ENCODE measurements at places on chromosomes 11 and 22.

DNA sequence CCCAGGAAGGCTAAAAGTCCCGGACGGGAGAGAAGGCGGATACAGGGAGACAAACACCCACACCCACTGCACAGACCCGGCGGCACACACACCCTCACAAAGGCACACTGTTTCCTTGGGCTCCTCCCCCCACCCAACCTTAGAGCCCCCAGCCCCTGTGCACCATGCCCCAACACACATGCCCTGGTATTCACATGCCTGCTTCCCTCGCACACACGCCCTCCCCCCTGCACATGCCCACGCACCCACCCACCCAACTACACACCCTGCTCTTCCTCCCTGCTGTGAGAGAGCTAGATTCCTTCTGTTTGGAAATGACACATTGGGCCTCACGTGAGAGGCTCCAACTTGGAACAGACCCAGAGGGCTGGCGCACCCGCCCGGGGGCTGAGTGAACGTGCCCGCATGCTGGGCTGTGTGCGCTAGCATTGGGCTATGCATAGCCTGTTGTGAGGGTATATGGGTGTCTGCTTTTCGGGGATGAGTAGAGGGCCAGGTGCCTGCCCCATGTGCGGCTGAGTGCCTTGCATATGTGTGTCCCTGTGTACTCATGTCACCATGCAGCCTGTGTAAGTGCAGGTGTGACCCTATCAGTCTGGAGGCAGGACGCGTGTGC lies 518 bp upstream of the CHRM1 start:
- no peak for DNase-seq

GRCh38 chr22:17518406-17518805 lies 44.9 kb upstream of the SLC25A18 start:
- DNase-seq = no peak

DNA sequence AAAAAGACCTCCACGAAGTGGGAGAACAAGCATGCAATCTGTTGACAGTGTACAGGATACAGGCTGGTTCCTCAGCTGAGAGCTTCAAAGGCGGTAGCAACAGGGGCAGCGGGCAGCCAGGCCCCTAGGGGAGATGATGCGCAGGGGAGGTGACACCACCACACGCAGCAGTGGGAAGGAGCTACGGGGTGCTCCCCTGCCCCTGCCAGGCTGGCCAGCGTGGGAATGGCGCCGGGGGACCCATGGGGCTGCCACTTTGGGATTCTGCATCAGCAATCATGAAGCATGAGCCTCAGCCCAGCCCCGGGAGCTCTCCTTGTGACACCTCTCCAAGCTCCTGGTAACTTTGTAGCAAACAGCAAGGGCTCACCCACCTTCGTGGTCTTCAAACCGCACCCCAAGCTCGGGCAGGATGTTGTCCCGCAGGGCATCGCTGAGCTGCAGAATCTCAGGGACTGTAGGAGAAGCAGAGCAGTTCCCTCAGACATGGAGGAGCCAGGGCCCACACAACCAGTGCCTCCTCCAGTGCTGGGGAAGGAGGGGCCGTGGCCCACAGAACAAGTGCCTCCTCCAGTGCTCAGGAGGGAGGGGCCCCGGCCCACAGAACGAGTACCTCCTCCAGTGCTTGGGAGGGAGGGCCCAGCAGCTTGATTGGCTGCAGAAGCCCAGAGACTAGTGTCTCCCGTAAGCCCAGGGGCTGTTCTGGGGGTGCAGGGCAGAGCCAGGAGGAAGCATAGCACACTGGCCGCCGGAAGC lies 14.6 kb upstream of the NAP1L4 start:
- no peak for DNase-seq

DNA sequence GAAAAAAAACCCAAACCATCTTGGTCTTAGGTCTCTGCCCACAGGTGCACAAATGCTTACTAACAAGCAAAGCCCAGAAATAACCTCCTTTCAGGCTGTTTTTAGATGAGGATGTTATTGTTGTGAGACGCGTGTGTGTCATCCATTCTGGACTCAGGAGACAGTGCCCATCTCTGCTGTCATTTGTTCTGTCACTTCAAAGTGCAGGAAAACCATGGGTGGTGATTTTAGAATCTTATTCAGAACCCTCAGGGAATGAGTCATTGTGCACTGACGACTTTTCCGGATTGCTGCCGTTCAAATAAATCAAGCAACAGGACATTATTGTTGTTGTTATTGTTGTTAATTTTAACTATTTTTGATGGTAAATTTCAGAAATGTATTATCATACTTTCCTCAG lies 110.3 kb downstream of the LRRC32 start:
- peak; percentile 8 for DNase-seq

- DNase-seq = no peak
Observed at GRCh38 chr22:40701274-40701673, 22.0 kb downstream of the MCHR1 start.

- no peak for DNase-seq
Observed at GRCh38 chr11:40302669-40303068, 1156.8 kb downstream of the LRRC4C start.

Data from activated effector memory CD4-positive, alpha-beta T cell treated with Interleukin-2 at 50 U/mL for 16 hours (primary cell).